ENCODE measurements at places on chromosomes 16 and 17. TPM values are rescaled to one million over a fixed set of nuclear protein-coding genes. Genes with fewer than 3 reads are reported as not detected.

The MMP25 gene
- under 0.01 TPM for total RNA-seq

The DNAJA3 gene
- 50.1 TPM for total RNA-seq

The CLEC18B gene
- not detected for total RNA-seq

The NPW gene
- 1.3 TPM for total RNA-seq

The CLEC3A gene
- not detected for total RNA-seq

The PPP1R27 gene
- total RNA-seq, result not detected

GRCh38 chr17:4574448-4575045 lies 9.8 kb upstream of the SMTNL2 start:
- no peak for DNase-seq

GRCh38 chr16:46918400-46918799 lies 34.2 kb downstream of the GPT2 start:
- DNase-seq, result no peak

DNA sequence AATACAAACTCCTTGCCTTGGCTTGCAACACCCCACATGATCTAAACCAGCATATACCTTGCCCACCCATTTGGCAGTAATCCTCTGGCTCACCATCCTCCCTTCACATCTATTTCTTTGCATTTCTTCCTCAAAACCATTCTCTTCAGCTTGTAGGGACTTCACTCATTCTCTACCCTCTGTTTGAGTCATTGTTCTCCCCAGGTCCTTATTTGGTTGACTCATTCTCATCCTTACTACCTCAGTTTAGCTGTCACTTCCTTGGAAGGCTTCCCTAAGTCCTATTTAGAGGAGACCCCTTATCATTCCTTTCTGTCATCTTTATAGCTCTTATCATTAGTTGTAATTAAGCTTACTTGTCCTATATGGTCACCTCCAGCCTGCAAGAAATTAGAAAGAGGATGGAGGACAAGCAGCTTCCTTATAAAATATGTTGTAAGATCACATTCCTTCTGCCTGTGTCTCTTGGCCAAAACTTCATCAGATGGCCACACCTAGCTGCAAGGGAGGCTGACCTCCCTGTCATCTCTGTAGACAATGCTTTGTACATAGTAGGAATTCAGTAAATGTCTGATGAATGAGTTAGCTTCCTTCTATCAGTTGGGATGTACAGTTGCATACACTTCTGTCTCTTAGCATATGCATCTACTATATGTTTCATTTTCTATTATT lies 1.7 kb downstream of the TTC19 start:
- DNase-seq, result no peak

DNA sequence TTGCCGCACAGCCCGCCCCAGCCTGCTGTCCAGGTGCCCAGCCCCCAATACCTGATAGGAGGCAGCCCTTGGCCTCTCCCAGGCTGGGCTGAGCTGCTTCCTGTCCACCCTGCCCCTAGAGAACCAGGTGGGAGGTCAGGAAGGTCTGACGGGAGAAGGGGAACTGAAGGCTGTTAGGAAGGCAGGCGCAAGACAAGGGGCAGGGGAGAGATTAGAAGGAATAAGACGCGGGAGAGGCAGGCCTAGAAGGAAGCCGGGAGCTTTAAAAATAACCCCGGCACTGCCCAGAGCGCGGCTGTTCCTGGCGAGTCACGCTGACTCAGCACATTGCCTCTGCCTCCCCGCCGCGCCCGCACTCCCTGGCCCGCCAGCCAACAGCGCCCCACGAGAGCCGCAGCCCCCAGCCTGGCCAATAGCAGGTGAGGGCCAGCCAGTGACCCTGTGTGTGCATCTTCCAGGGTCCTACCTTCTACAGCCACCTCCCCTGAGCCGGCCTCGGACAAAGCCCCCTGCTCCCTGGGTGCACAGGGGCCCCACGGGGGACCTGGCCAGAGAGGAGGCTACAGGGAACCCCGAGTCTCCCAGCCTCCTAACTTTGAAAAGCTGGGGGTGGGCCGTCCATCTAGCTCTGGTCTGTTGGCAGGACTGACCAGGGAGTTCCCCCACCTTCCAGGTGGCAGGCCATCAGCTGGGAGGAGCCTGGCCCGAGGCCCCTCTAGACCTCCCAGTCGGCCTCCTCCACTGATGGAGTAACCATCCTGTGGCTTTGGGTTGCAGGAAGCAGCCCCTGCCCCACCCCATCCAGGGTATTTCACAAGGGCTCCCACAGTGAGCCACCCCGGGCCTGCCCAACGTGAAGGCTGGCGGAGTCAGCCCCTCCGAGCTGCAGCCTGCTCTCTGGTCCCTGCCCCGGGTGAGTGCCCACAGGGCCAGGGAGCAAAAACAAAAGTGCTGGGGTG lies 4.0 kb downstream of the MAFG start:
- peak; percentile 91 for DNase-seq

Measured in fibroblast of villous mesenchyme (primary cell).